NCI-H187 treated with DMSO at 0.1 percent for 48 hours (cell line): ENCODE measurements at places on chromosomes 2 and 18.

GRCh38 chr18:33282142-33282541, 158.4 kb downstream of the CCDC178 start:
- DNase-seq, result no peak

DNA sequence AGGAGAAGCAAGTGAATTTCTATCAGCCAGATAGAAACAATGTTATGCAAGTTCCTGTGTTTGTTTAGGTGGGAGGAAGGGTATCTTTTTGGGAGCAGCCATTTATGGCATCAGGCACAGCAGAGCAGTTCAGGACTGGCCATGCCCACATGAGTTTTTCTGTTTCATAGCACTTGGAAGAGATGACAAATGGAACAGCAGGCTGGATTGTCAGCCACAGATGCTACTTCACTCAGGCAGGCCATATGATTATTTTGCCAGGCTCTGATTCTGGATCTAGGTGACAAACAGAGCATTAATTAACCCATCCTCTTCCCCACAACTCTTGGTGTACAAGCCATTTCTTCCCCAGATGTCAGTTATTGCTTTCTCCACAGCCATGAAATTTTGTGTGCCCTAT, 63.8 kb downstream of the GALNT13 start:
- DNase-seq, result no peak

DNA sequence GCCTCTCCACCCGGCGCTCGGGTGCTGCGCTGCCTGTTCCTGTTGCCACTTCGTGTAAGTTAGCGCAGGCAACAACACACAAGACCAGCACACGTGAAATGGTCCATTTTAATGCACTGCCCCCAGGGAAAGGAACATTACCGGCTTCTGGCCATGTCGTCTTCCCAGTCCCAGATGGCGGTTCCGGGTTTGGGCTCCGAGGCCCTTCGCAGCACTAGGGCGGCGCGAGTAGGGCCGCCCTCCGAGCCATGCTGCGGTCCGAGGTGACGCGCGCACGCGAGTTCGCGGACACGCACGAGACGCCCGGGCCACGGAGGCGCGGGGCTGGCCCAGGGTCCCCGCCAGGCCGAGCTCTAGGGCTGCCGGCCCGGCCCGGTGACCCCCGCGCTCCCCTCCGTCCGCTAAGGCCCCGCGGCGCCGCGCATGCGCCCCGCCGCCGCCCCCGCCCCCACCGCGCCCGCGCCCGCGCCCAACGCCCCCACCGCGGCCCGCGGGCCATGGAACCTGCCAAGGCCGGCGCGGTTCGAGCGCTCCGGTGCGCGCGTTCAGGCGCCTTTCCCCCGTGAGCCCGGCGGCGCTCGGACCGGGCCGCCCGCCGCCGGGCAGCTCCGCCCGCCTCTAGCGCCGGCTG, 367 bp upstream of the ZNF236 start:
- no peak for DNase-seq

DNA sequence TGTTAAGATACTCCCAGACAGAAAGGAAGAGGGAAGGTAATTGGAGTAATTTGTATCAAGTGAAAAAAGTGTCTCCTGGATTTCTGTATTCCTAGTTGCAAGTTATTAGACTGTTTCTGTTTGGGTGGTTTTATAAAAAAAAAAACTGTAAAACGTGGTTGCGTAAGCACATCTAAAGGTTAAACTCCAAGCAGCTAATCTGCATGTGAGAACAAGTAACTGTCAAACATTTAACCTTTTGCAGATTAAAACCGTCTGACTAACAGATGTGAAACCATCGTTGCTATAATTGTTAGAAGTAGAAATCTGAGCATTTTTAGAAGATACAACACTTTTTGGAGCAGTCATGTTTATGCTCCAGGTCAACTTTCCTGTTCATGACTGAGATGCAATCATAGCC, 72.3 kb downstream of the AFF3 start:
- DNase-seq, result no peak

- DNase-seq, result no peak
Measured at GRCh38 chr2:134348760-134349159, 94.9 kb downstream of the MGAT5 start.
